ENCODE measurements at places on chromosomes 1 and 21.
A peak's percentile ranks its signal among the peaks of the same experiment; 100 is the strongest.

GRCh38 chr1:151189637-151190445, at the start of gene VPS72:
Gene VPS72 (minus strand): TSS chr1:151190197. CDS start chr1:151190121, 76 bp downstream.
- DNase-seq = peak; percentile 89

DNA sequence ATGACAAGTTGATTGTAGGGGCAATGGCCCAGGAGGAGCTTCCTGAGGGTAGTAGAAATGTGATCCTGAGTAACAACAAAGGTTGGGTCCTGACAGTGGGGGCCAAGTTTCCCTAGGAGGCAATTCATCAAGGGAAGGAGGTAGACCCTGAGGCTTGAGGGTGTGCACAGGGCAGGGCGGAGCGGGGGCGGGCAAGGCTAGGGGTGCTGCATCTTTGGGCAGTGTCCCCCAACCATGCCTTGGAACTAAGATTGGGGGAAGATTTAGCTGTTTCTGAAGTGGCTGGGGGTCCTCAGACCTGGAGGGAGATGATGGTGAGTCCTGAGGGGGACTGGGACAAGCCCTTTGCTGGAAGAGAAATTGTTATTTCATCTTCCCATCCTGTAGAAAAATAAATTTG, 50.9 kb downstream of the HUNK start:
- no peak for DNase-seq

DNA sequence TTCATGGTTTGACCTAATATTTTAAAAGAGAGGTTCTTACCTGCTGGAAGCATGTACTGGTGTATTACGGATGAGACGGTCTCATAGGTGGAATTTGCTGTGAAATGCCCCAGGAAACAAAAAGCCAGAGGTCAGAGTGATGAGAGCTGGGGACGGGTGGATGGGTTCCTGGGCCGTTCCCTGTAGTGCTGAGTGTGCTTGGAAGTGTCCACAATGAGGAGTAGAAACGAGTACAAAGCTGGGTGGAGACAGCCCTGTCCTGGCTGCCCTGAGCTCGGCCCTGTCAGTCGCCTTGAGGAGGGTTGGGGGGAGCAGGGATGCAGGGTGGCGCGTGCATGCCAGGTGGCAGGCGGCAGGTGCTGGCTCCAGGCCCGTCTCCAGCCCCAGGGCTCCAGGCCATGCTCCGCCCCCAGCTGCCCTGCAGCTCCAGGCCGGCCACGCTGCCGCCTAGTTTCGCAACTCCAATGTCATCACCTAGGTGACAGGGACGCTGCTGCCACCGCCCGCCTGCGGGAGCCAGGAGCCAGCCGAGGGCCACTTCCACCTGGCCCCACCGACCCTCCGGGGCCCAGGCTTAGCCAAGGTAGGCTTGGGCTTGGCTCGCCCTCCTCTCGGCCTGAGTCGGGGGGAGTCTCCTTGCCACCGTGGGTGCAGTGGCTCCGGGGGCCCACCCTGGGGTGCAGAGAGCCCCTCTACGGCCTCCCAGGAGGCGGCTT, 16.4 kb downstream of the TP73 start:
- peak; percentile 25 for DNase-seq

DNA sequence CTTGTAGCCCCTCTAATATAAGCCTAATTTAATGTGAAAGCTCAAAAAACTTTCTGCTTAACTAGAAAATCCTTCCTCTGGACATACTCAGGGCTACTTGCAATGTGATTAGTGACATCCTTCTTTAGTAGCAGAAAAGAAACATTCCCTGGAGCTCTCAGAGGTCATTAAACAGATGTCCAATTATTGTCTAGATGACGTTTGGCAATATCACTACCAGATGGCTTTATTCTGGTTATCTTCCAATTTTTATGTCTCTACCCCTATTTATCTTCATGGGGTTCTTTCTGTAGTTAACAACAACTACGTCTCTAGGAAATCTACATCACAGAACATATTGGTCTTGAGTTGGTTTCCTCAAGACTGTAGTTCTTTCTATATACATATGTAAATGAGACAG, 44.2 kb downstream of the CTH start:
- DNase-seq = no peak

GRCh38 chr21:43739621-43740435, 20.9 kb downstream of the PDXK start:
- no peak for DNase-seq

GRCh38 chr1:4529446-4530165, 124.8 kb upstream of the AJAP1 start:
- no peak for DNase-seq

DNA sequence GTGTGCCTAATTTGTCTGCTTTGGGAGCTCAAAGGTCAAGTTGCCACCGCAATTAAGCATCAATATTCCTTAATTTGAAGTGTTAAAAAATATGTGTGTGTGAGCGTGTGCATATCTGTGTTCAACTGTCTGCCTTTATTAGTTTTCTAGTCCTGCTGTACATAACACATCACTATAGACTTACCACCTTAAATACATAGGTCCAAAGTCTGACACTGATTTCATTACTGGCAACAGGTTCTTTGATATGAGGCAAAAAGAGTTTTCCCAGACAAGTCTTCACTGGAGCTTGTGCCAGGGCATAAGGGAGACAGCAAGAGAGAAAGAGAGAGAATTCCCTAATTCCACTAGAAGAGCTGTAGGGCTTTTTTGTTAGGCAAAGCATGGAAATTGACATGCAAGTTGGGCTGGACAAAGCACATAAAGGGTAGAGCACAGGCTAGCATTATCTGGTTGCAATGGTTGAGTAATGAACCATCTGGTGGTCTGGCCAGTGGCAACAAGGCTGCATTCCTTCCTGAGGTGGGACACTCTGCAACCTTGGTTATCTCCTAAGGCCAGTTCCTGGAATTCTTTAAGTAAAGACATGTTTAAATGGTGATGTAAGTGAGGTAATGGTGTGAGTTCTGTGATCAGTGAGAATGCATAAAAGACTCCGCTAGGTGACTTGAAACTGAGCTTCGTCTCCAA, 457.2 kb upstream of the ADAMTS5 start:
- DNase-seq = no peak

- no peak for DNase-seq
These were observed 64.8 kb upstream of the GALNT2 start for GRCh38 chr1:230002164-230002803.

DNA sequence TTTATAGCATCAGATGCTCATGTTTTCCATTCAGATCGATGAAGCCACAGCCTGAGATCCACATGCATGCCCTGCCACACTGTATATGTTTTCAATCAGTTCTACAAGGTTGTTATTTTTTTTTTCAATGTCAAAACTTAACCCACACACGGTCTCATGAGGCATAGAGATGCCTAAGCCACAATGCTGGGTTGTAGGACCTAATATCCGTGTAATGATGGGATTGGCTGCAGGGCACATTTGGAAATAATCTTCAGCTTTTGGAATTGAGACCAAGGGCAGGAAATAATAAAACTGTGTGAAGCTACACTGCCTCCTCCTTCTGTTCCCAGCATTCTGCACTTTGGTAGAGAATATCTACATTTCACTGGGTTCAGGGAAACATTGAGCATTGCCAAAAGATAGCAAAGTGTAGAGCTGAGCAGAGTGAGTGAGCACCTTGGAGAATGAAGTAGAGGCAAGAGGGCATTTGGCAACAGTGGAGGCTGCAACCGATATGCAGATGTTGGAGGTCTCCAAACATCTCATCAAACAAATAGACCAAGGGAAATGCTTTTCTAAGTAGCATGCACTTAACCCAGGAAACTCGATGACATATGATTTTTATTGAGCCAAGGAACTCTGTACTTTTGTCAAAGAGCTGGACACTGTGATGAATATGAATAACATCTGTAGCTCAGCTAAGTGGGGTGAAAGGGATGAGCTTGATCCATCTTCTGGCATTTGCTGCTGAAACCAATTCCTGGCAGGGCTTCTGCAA, 176.7 kb downstream of the LYPLAL1 start:
- DNase-seq = no peak

GRCh38 chr21:45283611-45284455, 3.9 kb downstream of the POFUT2 start:
- no peak for DNase-seq

- no peak for DNase-seq
These were observed 38.5 kb downstream of the TGFB2 start for GRCh38 chr1:218383681-218384080.

GRCh38 chr1:228046421-228047182, 35.9 kb upstream of the ARF1 start:
- DNase-seq = no peak

DNA sequence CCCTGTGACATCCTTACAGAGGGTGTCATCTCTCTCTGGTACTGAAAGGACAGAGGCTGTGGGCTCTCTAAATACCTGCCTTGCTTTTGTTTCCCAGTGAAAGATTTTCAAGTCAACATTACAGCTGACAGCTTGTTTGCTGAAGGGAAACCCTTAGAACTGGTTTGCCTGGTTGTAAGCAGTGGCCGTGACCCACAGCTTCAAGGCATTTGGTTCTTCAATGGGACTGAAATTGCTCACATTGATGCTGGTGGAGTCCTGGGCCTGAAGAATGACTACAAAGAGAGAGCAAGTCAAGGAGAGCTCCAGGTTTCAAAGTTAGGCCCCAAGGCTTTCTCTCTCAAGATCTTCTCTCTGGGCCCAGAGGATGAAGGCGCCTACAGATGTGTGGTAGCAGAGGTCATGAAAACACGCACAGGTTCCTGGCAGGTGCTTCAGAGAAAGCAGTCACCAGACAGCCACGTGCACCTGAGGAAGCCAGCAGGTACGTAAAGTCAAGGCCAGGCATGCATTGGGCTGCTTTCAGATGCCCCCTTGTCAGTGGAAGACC, 11.8 kb downstream of the CD101 start:
- no peak for DNase-seq

- DNase-seq = no peak
These were observed 867.4 kb downstream of the KCNT2 start for GRCh38 chr1:195740862-195741261.

- peak; percentile 93 for DNase-seq
These were observed 73.2 kb upstream of the TRAPPC10 start for GRCh38 chr21:43938751-43939442.

Data from common myeloid progenitor, CD34-positive (primary cell).